ENCODE measurements at places on chromosomes 2 and 18.

DNA sequence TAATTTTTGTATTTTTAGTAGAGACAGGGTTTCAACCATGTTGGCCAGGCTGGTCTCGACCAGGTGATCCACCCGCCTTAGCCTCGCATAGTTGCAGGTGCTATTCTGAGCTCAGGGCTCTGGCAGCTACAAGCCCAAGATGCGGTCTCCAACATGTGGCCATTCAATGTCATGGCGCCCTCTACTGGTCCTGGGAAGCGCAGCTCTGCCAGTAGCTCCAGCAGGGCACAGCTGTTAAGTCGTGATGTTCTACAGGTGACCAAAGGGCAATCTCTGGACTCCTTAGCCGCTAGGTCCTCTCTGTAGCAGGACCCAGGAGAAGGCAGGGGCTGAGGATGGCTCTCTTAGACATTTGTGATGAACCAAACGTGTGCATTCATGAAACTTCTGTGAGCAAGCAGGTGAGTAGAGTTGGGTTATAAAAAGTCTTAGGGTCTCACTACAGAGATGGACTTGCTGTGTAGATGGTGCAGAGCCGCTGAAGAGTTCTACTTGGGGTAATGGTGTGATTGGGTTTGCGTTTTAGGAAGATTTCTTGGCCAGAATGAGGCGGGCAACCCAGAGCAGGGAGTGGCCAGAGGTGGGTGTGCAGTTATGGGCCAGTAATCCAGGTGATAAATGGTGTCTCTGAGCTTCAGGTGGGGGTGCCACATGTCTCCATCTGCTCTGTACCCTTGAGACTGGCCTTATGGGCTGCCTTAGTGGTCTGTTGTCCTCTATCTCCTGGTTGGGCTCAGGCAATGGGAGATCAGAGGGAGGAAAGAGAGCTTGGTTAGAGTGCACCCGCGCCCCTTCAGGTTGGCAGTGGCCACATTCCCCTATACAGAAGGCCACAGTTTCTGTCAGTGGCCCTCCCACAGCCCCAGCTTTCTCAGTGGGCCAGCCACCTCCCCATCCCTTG is 31.0 kb downstream of the IL37 start:
- peak; percentile 48 for DNase-seq

- DNase-seq, result no peak
Observed at GRCh38 chr2:241108271-241109209, 6.5 kb upstream of the MTERF4 start.

- no peak for DNase-seq
Observed at GRCh38 chr2:64760128-64760527, 106.4 kb upstream of the SERTAD2 start.

- DNase-seq, result no peak
Observed at GRCh38 chr2:102256276-102256675, 55.1 kb upstream of the IL1RL1 start.

DNA sequence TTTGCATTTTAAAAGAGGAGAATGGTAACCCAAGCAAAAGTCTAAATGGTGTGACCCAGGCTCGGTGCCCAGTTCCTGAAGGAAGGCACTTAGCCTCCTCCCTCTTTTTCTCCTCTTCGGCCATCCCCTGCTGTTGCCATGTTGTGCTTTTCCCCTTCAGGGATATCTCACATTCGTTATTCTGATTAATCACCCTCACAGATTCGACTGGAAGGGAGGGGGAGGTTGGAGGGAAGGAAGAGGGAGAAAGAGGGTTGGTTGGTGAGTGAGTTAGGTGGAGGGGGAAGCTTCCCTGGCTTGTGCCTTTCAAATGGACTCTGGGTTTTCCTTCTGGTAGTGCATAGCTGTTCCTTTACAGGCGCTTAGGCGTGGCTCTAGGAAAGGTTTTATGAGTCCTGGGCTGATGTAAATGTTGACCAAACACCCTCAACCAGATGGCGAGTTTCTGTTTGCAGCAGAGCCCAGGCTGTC is 39.0 kb upstream of the LYPD6B start:
- no peak for DNase-seq

DNA sequence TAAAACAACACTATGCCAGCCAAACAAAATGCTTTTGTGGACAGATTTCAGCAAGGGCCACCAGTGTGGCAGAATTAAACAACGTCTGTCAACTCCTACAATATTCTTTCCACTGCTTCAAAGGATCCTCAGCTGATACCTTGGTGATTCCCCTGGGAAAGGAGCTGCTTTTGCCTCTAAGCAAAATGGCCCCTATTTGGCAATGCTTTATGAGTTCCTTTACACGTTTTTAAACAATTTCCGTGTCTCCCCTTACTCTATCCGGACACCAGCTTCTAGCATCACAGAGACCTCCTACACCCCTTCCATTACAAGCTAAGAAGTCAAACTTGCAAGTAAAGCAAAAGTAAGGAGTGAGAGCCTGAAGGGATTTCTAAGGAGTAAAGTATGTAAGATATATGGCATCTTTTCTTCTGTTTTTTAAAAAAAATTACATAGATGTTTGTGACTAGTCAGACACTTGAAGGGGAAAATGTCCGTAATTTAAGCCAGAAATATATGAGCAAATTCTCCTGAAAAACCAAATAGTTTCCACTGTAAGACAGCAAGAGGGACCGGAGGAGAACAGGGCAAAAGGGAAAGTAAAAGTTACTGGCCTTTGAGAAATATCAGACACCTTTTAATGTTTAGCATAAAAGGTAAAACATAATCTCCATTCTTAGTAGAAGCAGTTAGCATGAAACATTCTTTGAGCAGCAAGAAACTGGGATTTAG is 1.9 kb downstream of the SOS1 start:
- no peak for DNase-seq

GRCh38 chr2:2777213-2777612 is 446.1 kb upstream of the MYT1L start:
- no peak for DNase-seq

DNA sequence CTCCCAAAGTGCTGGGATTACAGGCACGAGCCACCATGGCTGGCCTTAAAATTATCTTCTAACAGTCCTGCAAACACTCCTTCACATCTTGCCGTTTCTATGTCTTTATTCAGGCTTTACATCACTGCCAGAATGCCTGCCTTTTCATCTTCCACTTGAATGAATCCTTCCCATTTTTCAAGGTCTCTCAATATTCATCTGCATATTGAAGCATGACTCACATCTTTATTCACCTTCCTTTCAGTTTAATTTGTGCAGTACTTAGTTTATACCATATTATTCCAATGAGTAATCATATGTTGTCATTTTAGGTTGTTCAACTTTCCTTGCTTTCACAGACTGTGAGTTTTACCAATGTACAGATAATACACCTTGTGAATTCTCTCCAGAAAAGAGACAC is 510.1 kb upstream of the PIK3C3 start:
- DNase-seq, result no peak

DNA sequence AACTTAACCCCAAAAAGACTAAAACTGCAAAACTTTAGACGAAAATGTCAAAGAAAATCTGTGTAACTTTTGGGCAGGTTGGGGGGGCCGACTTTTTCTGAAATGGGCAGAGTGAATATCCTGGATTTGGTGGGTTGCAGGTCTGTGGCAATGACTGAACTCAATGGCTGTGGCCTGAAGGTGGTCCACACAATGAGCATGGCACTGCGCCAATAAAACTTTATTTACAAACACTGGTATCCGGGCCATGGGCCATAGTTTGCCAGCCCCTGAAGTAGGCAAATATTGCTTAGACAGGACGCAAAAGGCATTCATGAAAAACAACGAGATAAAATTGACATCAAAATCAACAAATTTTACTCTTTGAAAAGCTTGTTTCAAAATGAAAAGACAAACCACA is 66.2 kb downstream of the RTP5 start:
- DNase-seq, result no peak

- no peak for DNase-seq
Observed at GRCh38 chr2:69694894-69695849, 46.8 kb upstream of the ANXA4 start.

- no peak for DNase-seq
Observed at GRCh38 chr18:28789502-28789901, 612.6 kb upstream of the CDH2 start.
